DND-41 (cell line): ENCODE measurements at places on chromosomes 11 and 22.

- no peak for DNase-seq
These were observed 332.4 kb downstream of the TBC1D22A start for GRCh38 chr22:47094861-47095330.

GRCh38 chr11:303363-303762, 4.0 kb upstream of the IFITM5 start:
- no peak for DNase-seq

DNA sequence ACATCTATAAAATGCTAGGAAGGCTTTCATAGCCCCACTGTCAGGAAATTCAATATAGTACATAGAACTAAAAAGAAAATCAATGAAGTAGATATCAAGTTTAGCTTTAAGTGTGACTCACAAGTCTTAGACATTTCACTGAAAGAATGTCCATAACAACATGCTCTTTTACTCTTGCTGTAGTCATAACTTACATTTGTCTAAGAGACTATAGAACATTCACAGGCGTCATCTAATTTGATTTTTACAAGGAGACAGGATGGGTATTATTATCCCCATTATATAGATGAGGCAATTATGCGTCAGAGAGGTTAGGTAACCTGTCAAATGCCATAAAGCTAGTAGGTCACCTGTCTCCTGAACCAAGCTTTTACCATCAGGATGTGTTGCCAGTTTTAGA, 36.9 kb downstream of the BDNF start:
- no peak for DNase-seq

DNA sequence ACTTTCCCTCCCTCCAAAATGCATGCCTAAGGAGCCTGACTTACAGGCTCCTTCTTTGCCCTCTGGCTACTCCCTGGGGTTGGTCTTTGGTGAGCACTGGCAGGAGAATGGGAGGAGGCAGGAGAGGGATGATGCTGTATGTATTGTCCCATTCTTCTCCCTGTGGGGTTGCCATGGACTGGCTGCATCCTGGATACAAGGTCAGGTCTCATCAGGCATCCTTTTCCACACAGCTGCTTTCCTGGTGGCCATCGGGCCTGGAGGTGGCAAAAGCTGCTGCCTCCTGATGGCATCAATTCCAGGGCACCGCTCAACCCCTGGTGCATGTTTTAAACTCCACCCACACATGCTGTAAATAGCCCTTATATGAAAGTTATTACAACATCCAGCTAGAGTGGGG, 257.2 kb downstream of the ETS1 start:
- no peak for DNase-seq

- no peak for DNase-seq
These were observed 202.9 kb upstream of the KIRREL3 start for GRCh38 chr11:127203490-127203889.

- DNase-seq, result peak; percentile 17
These were observed 1.1 kb downstream of the HYOU1 start for GRCh38 chr11:119055901-119056300.

DNA sequence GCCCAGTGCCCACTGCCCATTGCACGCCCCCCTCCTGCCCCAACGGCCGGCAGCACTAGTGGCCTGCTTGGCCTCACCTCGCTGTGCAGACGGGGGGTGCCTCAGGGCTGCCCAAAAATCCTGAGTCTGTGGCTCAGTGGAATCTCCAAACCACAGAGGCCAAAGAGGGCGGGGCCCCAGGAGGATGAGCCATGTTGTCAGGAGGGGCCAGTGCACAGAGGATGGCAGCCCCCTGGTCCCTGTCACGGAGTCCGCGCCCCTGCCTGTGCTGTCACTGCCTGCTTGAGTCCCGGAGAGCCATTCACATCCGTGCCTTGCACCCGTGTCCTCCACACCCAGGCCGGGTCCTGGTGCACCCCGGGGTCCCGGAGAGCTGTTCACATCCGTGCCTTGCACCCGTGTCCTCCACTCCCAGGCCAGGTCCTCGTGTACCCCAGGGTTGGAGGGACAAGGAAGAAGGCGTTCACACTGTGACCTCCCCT, 36.4 kb upstream of the MUC5AC start:
- DNase-seq, result no peak

- DNase-seq, result no peak
These were observed 208.3 kb downstream of the CEP164 start for GRCh38 chr11:117535850-117536411.

GRCh38 chr11:123304828-123305466, 109.9 kb upstream of the CLMP start:
- DNase-seq, result no peak

DNA sequence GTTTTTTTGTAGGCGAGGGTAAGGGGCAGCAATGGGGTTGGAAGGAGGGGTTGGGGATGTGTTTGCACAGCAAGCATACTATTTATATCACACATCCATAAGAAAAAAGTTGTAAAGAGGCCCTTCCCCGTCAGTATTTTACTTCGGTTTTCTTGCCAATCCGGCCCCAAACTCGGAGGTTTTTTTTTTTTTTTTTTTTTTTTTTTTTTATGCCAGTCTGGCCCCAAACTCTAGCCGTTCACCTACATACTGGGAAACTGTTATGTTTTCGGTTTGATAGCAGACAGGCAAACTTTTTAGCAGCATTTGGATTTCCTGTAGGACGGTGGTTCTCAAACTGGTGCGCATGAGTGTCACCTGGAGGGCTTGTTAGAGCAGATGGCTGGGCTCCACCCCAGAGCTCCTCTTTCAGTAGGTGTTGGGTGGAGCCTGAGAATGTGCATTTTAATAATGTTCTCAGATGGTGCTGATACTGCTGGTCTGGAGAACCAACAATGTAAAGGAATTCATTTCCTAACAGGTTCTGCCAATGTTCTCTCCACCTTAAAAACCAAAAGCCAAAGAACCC, 76.5 kb upstream of the ZBED5 start:
- no peak for DNase-seq

GRCh38 chr22:37887584-37888378, 18.3 kb upstream of the MICALL1 start:
- no peak for DNase-seq
